Left lung (tissue), 14 donors: ENCODE measurements at places on chromosomes 2 and 18.

GRCh38 chr2:222846003-222846402 is 14.8 kb upstream of the ACSL3 start:
- no peak overlapping the region for H3K4me3 ChIP-seq
- H3K27ac ChIP-seq = no peak overlapping the region
- H3K4me1 ChIP-seq = peaks cover 43% of the 10 kb centered on the region
- H3K36me3 ChIP-seq = no peaks in the 10 kb centered on the region
- no peaks in the 10 kb centered on the region for H3K27me3 ChIP-seq

GRCh38 chr2:70091816-70092215 is 4.5 kb downstream of the PCBP1 start:
- H3K4me3 ChIP-seq = no peak overlapping the region
- no peaks in the 10 kb centered on the region for H3K36me3 ChIP-seq
- peaks cover 65% of the 10 kb centered on the region for H3K4me1 ChIP-seq
- H3K27me3 ChIP-seq = no peaks in the 10 kb centered on the region

- no peaks in the 10 kb centered on the region for H3K27me3 ChIP-seq
- no peak overlapping the region for H3K27ac ChIP-seq
- H3K36me3 ChIP-seq = no peaks in the 10 kb centered on the region
Observed at GRCh38 chr2:220533485-220533884, 906.1 kb downstream of the SLC4A3 start.

DNA sequence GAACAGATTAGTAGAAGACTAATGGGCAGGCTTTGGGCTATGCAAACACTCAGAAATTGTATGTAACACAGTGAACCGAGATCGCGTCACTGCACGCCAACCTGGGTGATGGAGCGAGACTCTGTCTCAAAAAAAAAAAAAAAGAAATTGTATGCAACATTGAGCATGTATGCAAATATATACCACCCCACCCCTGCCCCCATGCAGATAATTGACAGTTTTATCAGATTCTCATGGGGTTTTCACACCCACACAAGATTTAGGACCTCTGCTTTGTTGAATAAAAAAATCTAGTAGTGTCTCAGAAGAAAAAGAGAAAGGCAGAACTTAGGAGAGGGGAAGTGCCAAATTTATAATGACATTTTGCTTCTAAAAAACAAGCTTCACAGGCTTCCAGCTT is 131.6 kb upstream of the FN1 start:
- no peaks in the 10 kb centered on the region for H3K4me1 ChIP-seq
- no peak for DNase-seq
- no peak overlapping the region for H3K4me3 ChIP-seq
- no peak overlapping the region for H3K27ac ChIP-seq

- no peaks in the 10 kb centered on the region for H3K36me3 ChIP-seq
- H3K27me3 ChIP-seq = no peaks in the 10 kb centered on the region
- H3K4me3 ChIP-seq = no peak overlapping the region
- no peak overlapping the region for H3K27ac ChIP-seq
- H3K4me1 ChIP-seq = no peaks in the 10 kb centered on the region
Observed at GRCh38 chr2:241994086-241994485, 124.6 kb downstream of the RTP5 start.

GRCh38 chr2:105287692-105288091 is 41.8 kb downstream of the TGFBRAP1 start:
- H3K27me3 ChIP-seq = no peaks in the 10 kb centered on the region
- no peak overlapping the region for H3K4me3 ChIP-seq
- DNase-seq = no peak
